Stimulated activated CD8-positive, alpha-beta memory T cell treated with anti-CD3 and anti-CD28 coated beads, Interleukin-7, amount 100 ng/mL, for 4 hours (primary cell): ENCODE measurements at places on chromosomes 3 and 15.

DNA sequence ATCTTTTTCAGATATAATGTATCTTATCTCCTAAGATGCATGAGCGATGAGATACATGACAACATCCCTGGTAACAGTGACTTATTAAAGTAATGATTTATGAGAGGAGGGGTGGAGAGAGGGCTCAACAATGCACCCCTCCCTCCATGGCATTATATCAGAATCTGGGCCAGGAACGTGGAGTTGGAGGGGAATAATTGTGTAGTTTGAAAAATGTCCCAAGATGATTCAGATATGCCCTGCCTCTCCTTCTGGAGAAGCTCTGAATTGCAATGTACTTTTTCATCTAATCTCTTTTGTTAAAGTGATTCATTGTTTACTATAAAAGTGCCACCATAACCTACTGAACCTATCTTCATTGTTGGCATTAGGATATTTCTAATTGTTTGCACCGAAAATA lies 86.5 kb downstream of the FRMD4B start:
- no peak for DNase-seq

DNA sequence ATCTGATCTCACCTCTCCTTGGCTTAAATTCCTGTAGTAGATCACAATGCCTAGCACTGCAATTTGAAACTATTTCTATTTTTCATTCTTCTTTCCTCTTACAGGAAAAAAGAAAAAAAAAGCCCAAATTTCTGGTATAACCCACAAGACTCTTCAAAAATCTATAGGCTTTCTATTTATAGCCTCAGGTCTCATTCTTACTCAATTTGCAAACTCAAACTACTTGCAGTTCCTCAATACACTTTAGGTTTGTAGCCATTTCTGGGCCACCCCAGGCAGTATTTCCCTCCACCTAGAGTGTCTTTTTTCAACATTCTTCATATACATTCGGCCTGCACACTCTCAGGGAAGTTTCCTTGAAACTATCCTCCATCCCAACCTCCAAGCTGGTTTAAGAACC lies 169.0 kb downstream of the TBC1D5 start:
- DNase-seq: no peak

DNA sequence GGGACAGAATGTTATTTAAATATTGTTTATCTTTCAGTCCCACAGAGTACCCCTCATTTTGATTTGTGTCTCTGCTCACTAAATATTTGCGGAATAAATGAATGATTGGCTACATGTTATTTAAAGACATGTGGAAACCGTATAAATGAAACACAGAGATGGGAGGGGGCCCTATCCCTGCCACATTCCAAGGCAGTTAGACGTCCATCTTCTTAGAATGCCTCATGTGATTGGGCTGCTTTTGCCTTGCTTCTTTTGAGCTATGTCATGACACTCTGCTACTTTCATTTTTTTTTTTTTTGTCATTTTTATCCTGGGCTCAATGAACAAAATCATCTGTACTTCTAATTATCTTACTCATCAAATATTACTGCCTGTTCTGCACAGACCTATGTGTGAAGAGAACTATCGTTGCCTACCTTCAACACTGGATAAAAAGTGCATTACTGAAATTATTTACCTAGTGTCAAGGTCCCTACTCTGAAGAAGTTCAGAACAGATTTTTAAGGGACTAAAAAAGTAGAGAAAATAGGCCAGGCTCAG lies 83.9 kb upstream of the FAM98B start:
- DNase-seq: no peak

DNA sequence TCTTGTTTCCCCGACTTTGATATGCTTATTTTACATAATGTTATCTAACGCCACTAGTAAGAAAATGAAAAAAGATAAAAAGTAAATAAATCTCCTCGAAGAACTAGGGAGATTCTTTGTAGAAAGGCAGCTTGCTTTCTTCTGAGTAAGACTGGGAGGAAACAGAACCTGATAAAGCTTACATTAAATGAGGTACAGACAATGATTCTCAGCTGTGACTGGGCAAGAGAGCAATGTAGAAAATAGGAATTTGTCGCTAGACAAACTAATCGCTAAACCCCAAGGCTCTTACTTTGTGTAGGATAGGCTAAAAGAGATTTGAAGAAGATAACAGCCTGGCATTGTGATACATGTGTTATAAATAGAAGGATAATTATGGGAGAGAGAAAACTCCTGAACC lies 919.0 kb upstream of the ALCAM start:
- DNase-seq: no peak

- DNase-seq: no peak
Measured at GRCh38 chr3:141065841-141066805, 15.0 kb downstream of the SPSB4 start.

DNA sequence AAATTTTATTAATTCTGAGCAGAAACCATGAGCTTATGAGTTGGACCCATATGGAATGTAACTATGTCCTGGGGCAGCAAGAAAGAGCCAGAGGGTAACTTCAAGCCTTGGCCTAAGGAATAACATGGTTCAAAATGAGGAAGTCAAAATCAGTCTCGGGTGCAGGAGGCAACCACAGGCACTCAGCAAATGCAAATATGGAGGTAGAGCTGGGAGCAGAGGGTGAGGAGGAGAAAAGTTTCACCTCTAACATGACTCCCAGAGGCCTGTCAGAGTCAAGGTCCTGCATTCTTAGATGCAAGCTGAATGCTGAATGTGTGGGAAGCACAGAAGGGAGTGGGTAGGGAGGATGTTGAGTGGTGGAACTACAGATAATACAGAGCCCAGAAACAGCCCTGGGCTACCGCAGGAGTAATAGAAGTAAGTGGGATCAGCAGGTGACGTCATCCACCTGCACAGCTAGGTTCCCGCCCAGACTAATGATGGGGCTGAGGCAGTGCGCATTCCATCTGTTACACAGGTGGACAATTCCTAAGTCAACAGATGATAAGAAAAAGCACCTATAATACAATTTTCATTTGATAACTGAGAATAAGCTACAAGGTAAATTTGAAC lies 279.8 kb upstream of the ARRDC4 start:
- DNase-seq: no peak

- no peak for DNase-seq
Measured at GRCh38 chr3:354432-354831, 157.9 kb downstream of the CHL1 start.

DNA sequence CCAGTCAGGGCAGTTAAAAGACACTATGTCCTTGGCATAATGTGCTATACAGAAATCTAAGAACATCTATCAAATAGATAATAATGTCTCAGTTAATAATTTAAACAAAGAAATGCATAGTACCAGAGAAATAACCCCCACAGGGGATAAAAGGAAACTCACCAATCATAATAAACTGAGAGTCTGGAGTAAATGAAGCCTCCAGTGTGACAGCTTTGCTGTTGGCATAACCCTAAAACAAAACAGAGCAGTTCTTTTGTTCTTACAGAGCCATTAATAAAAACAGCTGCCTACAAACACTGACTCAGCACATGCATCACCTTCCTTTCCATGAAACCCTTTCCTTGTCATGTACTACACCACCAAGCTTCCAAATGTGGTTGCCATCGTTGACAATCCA lies 13.5 kb downstream of the PPM1M start:
- no peak for DNase-seq

DNA sequence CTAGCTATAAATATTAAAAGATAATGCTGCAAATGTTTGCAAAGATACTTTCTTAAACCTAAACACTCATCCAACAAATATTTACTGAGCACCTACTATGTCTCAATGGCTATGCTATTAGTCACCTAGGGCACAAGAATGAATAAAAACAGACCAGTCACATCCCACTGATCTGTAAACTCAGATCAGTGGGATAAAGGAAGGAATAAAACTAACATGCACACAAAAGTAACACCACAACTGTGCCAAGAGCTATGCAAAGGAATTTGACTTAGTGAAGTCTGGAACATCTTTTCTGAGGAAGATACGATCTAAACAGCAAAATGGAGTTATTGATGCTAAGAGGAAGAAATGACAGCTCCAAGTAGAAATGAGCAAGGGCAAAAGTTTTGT lies 56.6 kb downstream of the CBLB start:
- no peak for DNase-seq
